Bronchial epithelial cell (primary cell): ENCODE measurements at places on chromosomes 1 and 21.

DNA sequence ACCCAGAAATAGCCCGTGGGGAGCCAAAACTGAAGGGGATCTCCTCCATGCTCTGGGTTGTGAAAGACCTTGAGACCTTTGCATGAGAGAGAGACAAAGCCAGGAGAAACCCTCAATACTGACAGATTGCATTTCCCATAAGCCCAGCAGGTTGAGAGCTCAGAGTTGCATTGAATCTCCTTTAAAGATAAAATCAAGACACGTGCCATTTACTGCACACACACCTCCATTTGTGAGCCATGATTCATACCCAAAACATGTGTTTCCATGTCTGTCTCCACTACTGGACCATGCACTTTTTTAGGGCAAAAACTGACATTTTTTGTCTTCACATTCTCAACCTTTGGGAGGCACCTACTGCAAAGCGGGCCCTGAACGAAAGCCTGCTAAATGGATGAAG, 144.0 kb upstream of the NRIP1 start:
- peak; percentile 35 for DNase-seq

DNA sequence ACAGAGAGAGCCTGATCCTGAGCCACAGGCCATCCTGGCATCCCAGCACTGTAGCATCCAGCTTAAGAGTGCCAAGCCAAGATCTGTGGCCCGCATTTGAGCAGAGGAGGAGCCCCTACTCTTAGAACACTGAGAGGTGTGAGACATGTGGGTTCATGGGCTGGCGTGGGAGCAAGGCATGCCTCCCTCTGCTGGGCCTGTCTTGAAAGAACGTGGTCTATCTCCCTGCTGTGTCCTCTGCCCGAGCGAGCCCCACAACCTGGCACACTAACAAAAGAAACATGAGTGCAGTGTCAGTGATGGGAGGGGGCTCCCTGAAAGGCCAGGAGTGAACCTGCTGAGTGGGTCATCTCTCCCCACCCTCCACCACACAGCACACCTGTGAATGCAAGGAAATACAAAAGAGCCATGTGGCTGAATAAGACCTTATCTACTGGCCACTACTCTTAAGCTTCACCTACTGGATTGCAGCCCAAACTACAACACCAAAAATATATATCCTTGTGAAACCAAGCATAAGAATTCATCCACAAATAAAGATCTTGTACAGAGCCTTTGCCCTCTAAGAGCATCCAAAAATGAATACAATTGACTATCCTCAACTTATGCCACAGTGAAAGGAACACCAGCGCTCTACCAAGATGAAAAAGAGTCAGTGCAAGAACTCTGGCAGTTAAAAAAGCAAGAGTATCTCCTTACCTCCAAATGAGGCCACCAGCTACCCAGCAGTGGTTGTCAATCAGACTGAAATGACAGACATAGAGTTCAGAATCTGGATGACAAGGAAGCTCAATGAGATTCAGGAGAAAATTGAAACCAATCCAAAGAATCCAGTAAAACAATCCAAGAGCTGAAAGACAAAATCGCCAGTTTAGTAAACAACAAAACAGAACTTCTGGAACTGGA, 259.4 kb upstream of the DAB1 start:
- no peak for DNase-seq

DNA sequence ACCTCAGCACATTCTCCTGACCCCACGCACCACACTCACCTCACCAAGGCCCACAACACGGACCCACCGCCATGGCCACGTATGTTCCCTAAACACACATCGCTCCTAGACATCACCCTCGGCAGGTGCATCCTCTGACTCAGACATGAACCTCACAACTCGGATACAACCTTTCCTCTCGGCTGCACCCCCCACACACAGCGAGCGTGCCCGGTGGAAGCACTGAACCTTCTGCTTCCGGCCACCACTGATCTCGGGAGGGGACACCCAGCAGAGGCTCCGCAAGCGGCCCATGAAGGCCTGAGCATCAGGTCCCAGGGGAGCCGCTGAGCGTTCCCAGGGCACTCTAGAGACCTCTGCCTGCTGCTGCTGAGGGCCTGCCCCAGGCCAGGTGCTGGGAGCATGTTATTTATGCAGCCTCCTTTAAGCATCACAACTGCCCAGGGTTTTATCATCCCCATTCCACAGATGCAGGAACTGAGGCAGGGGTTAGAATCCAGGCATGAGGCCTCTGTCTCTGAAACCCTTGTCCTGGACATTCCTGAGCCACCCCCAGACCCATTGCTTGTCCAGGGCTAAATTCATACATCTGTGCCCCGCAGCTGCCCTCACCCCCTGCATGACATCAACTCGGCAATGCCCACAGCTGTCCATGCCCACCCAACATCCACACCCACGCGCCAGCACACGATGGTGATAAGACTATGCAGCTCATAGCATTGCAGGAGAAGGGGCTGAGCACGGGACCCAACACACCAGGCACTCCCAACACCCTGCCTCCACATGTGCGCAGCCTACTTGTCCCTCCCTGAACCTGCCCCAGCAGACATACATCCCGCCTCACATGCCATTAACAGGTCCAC, 27.0 kb downstream of the SDC3 start:
- DNase-seq: no peak

DNA sequence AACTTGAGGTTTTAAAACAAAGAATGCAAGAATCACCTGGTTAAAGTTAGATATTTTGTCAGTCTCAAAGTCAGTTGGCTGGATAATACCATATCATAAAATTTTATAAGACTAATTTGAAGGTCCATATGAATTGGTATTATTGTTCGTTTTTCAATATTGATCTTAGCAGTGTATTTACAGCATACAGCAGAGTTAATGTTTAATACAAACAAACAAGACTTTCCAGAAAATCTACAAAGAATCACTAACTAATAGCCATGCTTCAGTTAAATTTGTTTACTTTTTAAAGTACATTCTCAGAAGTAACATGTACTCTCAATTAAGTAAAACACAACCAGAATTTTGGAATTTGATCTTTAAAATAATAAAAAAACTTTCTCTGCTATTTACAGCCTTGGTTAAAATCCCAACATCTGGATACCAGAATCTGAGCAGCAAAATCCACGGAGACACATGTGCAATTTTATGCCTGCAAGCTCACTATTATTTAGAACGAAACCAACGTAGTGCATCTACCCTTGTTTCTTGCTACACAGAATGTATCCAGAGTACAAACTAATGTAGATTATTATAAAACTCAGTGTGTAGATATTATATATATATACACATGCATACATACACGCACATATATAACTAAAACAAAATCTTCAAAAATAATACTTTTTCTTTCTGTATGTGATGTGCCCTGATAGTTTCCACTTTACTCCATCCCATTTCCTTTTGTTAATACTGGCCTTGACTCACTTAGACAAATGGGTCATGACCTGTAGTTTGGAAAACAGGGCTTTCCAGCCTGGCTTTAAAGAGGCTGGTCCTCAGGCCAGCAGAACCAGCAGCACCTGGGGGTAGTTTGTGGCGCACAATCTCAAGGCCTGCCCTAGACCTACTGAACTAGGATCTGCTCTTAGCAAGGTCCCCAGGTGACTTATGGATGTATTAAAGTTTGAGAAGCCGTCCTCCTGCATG, 63.6 kb upstream of the ERG start:
- DNase-seq: no peak

DNA sequence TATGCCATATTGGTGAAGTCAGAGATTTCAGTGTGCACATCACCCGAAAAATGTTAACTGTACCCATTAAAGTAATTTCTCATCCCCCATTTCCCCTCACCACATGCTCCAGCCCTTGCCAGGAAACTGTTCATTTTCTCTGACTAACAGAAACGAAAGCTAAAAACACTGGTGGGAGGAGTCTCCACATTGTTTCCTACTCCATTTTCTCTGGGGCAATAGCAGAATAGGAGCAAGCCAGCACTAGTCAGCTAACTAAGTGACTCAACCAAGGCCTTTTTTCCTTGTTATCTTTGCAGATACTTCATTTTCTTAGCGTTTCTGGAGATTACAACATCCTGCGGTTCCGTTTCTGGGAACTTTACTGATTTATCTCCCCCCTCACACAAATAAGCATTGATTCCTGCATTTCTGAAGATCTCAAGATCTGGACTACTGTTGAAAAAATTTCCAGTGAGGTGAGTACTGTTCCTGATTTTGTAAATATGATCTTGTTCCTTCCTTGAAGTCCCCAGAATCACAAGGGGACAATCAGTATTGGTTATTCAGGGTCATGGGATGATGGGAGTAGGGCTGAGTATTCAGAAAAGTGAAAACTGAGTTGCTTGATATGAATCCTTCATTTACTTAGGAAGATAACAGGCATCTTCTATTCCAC, at the start of gene IFI16:
Gene IFI16, plus strand, starts transcription at position 204 of the 658 bp plus-strand sequence. CDS start 4,774 bp downstream, outside the sequence.
- peak; percentile 98 for DNase-seq

DNA sequence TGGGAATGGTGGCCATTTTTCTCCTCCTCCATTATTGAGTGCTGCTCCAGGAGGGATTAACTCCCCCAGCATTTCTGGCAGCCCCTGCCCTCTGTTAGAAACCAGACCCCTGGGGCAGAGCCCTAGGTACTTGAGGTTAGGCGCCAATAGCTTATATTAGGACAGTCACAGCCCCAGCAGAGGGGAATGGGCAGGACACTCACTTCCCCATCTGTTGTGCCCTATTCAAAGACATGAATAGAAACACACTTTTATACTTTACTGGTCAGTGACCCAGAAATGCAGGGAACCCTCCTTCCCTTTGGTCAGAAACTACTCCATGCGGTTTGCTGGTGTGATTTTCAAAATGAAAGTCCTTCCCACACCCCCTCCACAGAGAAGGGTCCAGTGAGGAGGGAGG, 267.7 kb downstream of the PTBP2 start:
- no peak for DNase-seq

DNA sequence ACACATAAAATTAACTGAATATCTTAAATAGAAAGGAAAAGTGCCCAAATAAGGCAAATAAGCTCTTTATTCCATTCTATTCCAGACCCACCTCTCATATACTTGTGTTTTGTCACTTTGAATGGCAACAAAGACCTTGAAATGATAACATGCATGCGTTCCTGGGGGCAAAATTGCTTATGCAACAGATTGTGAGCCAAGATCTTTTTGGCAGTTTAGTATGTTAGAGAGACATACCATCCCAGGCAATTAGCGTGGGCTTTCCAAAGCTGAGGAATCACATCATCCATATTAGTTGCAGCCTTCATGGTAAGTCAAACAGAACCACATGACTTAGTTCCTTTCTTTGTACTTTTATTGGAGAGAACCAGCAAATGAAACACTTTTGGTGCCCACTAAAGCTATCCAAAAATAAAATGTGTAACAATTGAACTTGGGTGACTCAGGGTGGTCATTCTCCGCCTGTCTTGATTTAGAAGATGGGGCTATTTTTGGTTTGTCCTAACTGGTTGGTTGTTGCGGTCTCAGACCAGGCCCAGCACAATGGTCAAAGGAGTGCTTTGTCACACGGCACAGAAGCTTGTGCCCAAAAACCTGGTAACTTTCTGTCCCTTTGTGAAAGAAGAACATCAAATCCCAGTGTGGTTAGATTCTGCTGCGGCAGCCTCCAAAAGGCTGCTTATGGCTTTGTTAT, 68.7 kb upstream of the ATF3 start:
- DNase-seq: no peak

GRCh38 chr1:214427871-214428277, 123.5 kb downstream of the PTPN14 start:
- DNase-seq: peak; percentile 99

- peak; percentile 70 for DNase-seq
Observed at GRCh38 chr21:17690078-17690494, 77.4 kb upstream of the BTG3 start.

- DNase-seq: peak; percentile 20
Observed at GRCh38 chr1:28718586-28719331, 18.0 kb upstream of the YTHDF2 start.

DNA sequence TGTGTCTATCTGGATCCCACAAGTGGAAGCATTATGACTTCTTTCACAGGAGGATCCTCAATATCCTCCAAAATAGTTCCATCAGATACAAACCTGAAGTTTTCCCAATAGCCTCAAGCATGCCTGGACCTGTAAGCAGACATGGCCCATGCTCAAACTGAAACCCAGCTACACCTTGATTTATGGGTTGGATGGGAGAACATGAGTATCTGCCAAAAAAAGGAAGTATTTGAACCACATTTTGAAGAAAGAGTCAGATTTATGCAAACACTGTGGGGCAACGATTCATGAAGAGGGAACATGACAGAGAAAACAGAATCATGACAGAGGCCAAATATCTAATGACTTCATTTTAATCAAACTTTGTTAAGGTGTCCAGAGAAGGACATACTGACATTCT, 351.0 kb upstream of the NFIA start:
- DNase-seq: peak; percentile 3

DNA sequence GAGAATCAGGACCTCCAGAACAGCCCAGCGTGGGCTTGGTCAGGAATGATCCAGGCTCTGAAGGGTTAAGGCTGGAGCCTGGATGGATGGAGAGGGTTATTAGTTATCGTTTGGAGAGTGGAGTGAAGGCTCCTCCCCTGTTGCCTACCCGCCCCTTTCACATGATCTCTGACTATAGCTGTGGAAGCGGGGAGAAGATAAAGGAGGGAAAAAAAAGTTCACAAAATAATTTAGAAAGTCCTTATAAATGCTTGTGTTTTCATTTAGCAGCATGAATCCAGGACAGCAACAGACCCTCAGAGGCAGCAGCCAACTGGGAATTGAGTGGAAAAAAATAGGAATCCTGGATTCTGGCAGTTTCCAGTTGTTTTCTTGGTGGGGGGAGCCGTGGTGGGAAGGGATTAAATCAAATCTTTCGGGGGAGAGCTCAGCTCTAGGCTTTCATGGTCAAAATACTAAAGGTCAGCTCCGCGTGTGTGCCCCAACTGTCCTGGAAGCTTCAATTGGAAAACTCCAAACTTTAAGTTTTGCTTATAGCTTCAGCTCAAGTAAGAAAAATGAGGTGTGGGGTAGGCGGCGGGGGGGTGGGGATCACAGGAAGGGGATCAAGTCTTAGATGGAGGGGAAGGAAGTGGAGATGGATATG, 595 bp upstream of the DDR2 start:
- no peak for DNase-seq

DNA sequence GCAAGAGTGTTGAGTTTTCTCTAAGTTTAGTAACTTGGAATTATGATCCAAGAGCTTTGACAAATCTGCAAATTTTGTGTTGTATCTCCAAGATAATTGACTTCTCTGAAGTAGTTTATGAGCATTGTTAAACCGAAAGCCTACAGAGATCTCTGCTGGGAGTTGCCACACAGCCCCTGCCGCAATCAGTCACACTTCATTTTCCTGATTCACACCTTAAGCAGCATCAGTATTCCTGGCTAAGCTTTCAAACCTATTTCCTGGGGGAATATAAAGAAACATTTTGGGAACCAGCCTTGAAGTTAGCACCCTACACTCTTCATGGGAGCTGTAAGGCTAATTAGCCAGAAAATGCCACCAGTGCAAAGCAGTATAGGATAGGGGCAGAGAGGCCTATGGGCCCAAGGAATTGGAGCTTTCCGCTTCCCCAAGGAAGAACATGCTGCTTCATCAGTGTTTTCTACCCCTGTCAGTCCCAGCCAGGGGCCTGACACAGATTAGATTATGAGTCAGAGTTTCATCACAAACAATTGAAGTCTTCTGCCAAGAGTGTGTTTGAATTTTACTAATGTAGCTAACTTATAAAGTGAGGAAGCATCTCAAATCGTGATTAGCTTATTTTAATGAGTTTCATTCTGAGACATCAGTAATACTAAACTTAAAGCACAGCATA, 23.2 kb upstream of the CACYBP start:
- peak; percentile 78 for DNase-seq

GRCh38 chr1:54927472-54928240, 40.7 kb upstream of the DHCR24 start:
- peak; percentile 64 for DNase-seq
